ENCODE measurements at places on chromosomes 13 and 19. TPM values are rescaled to one million over a fixed set of nuclear protein-coding genes. Genes with fewer than 3 reads are reported as not detected.

FTL gene
- 1,255 TPM for polyA plus RNA-seq

PLEKHA4 gene
- polyA plus RNA-seq, result 17.3 TPM

DNA sequence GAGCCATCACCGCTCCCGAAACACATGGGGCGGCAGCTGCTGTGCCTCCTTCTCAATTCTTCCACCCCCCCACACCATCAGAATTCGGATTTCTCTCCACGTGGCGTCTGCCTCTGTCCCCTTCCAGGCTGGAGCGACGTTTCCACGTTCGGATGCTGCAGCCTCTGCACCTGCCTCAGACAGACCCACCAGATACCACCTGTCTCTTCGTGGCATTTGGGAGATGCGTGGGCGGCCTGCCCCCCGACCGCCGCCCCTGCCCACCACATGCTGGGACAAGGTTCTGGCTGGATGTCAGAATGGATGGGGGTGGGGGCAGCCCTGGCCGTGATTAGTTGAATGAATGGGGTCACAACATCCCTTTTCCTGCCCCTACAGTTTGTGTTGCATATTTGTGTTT lies 90.0 kb downstream of the SLC7A1 start:
- no peak overlapping the region for H3K4me3 ChIP-seq
- DNase-seq, result no peak
- no peak overlapping the region for H3K27ac ChIP-seq
- H3K4me1 ChIP-seq, result peaks cover 49% of the 10 kb centered on the region
- no peaks in the 10 kb centered on the region for H3K27me3 ChIP-seq

DNA sequence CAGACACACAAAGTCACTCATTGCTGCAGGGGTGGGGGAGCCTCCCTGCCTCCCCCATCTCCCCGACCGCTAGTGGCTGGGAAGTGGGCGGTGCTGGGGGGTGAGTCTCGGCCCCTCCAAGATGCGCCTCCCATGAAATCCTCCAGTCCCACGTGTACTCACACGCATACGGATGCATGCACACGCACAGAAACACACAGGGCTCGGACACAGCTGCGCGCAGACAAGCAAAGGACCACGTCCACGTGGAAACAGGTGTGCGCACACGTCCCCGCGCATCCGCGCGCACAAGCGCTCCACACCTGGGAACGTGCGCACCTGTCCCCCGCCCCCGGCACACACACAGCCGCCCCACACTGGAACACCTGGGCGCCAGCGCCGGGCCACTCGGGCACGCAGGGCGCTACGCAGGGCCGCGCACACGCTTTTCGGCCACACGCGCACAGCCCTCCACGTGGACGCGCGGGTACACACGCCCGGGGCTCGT lies 687 bp downstream of the MATK start:
- DNase-seq, result no peak
- H3K27me3 ChIP-seq, result peaks cover 16% of the 10 kb centered on the region
- H3K27ac ChIP-seq, result no peak overlapping the region
- H3K36me3 ChIP-seq, result peaks cover 23% of the 10 kb centered on the region
- H3K4me1 ChIP-seq, result peaks cover 6% of the 10 kb centered on the region

GRCh38 chr13:40979232-40979631 lies 39.9 kb downstream of the ELF1 start:
- no peaks in the 10 kb centered on the region for H3K4me1 ChIP-seq
- no peaks in the 10 kb centered on the region for H3K27me3 ChIP-seq
- DNase-seq, result no peak

GRCh38 chr19:1311543-1312091 lies 25.9 kb downstream of the EFNA2 start:
- peaks cover 11% of the 10 kb centered on the region for H3K36me3 ChIP-seq
- H3K4me1 ChIP-seq, result peaks cover 25% of the 10 kb centered on the region
- no peaks in the 10 kb centered on the region for H3K27me3 ChIP-seq
- DNase-seq, result no peak

GRCh38 chr13:75251188-75251587 lies 230.8 kb downstream of the TBC1D4 start:
- DNase-seq, result no peak
- no peaks in the 10 kb centered on the region for H3K27me3 ChIP-seq
- H3K4me3 ChIP-seq, result no peak overlapping the region
- no peak overlapping the region for H3K27ac ChIP-seq
- no peaks in the 10 kb centered on the region for H3K36me3 ChIP-seq

GRCh38 chr19:16076958-16077611 lies 790 bp downstream of the TPM4 start:
- no peak for DNase-seq
- H3K27me3 ChIP-seq, result no peaks in the 10 kb centered on the region
- H3K36me3 ChIP-seq, result peaks cover 6% of the 10 kb centered on the region
- peaks cover 40% of the 10 kb centered on the region for H3K4me1 ChIP-seq
- H3K27ac ChIP-seq, result peak overlapping the region; percentile 97
- peak overlapping the region; percentile 70 for H3K4me3 ChIP-seq

- H3K27ac ChIP-seq, result no peak overlapping the region
- H3K36me3 ChIP-seq, result no peaks in the 10 kb centered on the region
- DNase-seq, result no peak
- H3K4me1 ChIP-seq, result no peaks in the 10 kb centered on the region
- H3K27me3 ChIP-seq, result no peaks in the 10 kb centered on the region
- H3K4me3 ChIP-seq, result no peak overlapping the region
Observed at GRCh38 chr13:47865883-47866282, 135.2 kb downstream of the SUCLA2 start.
